ENCODE measurements at places on chromosomes 12 and 14. TPM values are rescaled to one million over a fixed set of nuclear protein-coding genes. Genes with fewer than 3 reads are reported as not detected.
A peak's percentile ranks its signal among the peaks of the same experiment; 100 is the strongest.

DNA sequence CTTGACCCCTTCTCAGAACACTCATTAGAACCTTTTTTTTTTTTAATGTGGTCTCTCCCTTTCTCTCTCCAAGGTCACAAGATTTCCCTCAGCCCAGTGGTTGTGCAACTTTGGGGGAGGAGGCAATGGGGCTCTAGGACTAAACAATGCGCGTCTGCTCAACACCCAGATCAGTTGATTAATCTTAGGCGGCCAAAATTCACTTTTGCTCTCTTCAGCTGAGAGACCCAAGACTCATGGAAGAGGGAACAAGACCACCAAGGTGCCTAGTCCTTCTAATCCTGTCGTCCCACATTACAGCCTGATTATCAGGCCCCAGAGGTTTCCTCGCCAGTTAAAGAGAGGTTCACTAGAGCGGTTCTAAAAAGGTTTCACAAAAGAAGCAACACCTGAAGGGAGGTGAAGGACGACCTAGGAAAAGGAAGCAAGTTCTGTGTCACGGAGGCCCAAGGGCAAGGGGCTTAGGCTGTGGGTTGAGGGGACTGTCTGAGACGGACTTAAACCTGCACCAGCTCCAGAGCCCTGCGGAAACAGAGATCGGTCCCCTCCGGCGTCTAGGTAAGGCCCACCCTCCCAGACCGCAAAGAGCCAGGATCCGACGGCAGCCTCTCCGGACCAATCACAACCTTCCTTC is 824 bp upstream of the TARBP2 start:
- peak; percentile 51 for DNase-seq

- DNase-seq = no peak
Observed at GRCh38 chr12:56150563-56150962, 1.8 kb upstream of the MYL6B start.

DNA sequence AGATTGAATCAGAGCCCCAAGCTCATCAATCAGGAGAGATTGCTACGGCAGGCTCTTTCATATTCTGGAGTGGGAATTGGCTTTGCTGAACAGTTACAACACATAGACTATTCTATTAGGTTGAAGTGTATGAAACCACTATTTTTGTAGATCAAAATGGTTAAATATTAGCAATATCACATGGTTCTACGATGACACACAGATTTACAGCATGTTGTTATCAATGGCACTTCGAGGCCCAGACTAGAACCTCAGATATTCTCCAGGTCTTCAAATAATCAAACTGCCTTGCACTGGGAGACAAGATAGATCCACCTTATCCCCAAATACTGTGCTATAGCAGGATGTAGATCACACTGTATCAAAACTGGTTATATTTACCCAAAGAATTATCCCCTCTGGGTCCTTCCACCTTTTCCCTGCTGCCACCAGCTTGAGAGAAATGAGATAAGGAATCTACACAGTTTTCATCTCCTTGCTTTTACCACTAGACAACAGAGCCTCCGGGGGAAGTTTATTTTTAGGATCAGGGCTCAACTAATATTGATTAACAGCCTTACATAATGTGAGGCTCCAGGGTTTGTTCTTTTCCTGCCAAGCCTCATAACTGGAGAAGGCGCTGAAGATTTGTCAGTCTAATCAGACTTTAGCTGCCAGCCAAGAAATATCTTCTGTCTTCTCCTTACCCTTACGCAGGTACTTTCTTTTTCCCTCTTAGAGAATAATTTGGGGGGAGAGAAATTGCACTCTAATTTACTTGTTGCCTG is 507.1 kb downstream of the DIO2 start:
- DNase-seq = no peak

The KRT72 gene
- total RNA-seq = not detected
